Activated T-cell treated with anti-CD3 and anti-CD28 coated beads, Interleukin-2, amount 50 U/mL, for 48 hours (primary cell): ENCODE measurements at places on chromosomes 4 and X.

DNA sequence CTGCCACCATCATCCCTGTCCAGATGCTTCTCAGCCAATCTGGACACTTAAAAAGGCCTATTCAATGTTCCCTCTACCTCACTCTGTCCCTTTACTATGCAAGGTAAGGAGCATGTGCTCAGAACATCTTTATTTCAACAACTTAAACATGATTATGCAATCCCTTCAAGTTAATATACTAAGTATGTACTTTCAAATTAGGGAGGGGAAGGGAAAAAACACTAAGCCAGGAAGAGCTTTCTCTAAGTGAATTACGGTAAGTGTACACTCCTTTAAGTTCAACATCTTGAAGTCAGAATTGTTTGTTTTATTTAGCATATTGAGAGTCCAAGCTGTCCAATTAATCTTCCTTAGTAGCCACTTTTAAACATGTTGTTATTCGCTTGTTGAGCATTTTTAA is 14.1 kb downstream of the SLC10A7 start:
- no peak for DNase-seq

GRCh38 chrX:13387666-13388494 is 68.0 kb upstream of the ATXN3L start:
- no peak for DNase-seq

DNA sequence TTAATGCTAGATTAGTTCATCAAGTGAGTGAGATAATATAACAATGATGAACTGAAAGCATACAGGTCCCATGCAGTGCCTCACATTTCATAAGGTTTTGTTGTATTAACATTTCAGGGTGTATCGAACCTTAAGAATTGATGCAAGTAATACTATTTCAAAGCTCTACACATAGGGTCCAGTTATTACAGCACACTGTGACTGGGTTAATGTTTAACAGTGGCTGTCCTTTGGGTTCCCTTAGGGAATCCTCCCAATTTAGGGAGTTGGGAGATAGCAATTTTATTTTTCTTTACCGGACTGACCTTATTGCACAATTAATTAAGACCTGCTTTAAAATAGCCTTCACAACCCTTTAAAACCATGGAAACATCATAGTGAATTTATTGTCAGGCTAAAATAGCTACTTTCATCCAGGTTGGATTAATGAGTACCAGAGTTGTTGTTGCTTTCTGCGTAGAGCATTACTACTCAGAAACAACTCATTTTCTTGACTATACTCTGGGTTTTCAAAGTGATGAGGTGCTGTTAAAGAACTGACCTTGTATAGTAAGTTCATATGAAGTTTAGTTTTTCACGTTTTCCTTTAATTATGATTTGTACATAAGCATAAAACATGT is 134.4 kb downstream of the AKAP4 start:
- no peak for DNase-seq

- DNase-seq = no peak
Observed at GRCh38 chrX:134715930-134716619, 57.8 kb upstream of the PLAC1 start.

DNA sequence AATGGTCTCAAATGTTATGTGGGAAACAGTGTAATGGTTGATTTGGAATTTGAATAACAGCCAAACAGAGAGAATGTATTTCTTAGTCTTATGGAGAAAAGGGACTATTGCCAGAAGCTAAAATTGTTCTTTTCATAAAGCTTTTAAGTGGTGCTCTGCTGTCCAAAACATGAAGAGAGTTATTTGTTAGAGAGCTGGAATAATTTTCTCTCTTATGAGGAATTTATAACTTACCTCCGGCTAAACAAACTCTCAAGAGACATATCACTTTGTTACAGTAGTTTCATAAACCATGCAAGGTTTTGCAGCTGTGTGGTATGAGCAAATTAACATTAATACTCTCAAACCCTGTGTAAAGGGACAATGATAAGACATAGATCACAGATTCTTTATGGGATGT is 28.6 kb downstream of the SULT1B1 start:
- no peak for DNase-seq

GRCh38 chr4:163063891-163064290 is 102.8 kb downstream of the NAF1 start:
- no peak for DNase-seq

GRCh38 chr4:48664938-48665337 is 115.1 kb downstream of the FRYL start:
- DNase-seq = no peak
